CD4-positive, alpha-beta T cell (primary cell): ENCODE measurements at places on chromosomes 5 and 9.

DNA sequence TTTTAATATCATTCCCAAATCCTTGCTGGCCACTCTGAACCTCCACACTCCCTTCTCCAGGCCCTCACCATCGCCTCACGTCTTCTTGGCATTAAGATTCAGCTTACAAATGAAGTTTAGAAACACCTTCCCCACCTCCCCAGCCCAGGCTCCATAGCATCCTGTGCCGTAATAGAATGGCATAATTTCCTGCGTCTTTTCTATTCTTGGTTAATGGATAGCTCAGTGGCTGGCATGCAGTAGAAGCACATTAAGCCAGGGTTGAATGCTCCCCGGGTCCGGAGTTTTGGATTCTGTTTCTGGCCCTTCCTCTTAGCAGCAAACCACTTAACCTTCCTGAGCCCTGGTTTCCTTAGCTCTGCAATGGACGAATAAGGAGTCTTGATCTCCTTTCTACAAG lies 13.8 kb downstream of the WWC1 start:
- no peak for DNase-seq

DNA sequence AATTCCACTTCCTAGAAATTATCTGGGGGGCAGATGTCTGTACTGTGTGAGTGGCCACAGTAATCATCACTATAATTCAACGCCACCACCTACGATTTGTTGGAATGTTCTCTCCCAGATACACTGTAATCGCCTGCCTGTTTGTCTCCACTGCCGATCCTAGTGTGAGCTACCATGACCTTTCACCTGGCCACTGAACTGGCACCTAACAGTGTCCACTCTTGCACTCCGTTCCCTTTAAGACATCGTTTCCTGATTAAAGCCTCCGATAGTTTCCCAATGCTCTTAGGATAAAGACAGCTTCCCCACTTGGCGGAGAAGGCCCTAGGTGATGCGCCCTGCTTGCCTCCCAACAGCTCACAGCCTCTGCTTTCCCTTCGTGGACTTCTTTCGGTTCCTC lies 4.0 kb downstream of the PHYKPL start:
- no peak for DNase-seq

- no peak for DNase-seq
Measured at GRCh38 chr5:129382921-129383672, 77.0 kb upstream of the ADAMTS19 start.

GRCh38 chr5:171010816-171011215 lies 149.0 kb downstream of the RANBP17 start:
- DNase-seq: no peak

GRCh38 chr5:38445374-38446028 lies 110.9 kb downstream of the LIFR start:
- DNase-seq: no peak

GRCh38 chr9:34362614-34363214 lies 14.0 kb downstream of the MYORG start:
- no peak for DNase-seq

DNA sequence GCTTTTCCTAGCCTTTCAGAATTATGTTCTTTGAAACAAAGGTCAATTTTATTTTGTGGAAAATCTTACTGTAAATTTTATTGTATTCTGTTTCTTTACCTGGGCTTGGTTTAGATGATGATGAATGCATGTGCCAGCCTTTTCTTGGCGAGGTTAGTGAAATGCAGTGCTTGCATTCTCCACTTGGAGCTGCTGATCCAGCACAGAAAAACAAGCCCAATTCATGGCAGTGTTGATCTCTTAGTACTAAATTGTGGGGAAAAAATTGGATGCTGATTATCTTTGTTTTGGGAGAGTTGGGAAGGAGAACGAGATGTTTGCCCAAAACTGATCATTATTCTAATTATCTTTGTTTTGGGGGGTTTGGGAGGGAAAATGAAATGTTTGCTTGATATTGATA lies 3.7 kb downstream of the HABP4 start:
- no peak for DNase-seq

DNA sequence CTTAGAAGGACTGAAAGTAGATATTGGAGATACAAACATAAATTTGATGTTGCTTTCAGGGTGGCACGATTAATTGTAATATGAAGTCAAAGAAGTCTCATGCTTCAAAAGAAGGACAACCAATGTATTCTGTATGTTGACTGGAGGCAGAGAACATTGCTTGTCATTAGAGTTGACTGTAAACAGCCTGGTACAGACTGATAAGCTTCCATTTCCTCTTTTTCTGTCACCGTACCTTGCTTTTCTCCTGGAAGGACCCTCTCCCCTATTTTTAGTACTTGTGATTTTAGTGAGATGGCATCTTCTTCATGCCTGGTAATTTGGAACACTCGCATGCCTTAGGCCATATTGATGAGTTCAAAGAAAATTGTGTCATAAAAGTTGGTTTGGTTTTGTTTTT lies 809.4 kb downstream of the PRELID2 start:
- no peak for DNase-seq

DNA sequence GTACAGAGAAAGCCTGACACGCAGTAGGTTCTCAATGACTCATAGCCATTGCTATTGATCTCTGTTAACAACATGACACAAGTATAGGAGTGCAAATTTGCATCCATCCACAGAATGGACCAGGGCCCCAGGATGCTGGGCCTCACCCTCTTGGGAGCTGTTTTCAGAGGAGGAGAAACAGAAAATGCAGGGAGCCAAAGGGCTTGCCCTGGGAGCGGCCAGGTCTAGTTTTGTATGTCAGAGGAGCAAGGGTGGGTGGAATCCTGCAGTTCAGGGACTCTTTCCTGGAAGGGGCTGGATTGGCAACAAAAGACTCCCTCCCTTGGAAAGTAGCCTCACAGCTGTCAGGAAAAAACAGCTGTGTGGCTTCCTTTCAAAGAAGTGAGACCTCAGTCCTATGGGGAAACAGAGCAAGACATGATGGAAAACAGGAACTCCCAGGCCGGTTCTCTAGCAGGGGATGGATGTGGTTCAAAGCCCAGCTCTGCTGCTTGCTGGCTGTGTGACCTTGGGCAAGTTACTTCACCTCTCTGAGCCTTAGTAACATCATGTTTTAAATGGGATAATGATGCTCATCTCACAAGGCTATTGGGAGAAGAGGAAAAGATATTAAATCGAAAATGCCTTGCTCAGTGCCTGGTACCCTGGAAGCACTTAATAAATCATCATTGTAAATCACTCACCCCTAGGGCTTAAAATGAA lies 50.5 kb upstream of the SH3PXD2B start:
- no peak for DNase-seq

DNA sequence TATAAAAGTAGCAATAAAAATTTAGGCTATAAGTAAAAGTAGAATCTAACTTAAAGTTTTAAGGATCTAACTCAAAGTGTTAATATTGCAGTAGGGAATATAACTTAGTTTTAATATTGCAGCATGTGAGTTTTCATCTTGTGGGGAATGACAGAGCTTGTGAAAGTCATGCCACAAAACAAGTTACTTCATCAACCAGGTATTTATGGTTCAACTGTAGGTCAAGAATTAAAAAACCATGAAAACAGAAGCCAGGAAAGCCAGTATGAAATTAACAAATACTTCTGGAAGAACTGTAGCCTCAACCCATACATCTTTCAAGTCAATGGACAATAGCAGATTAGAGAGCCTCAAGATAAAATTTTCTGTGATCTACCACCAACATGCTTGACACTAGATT lies 19.0 kb downstream of the HMGCS1 start:
- no peak for DNase-seq

GRCh38 chr5:27171761-27172261 lies 133.4 kb upstream of the CDH9 start:
- no peak for DNase-seq

GRCh38 chr5:66518753-66519152 lies 77.4 kb upstream of the MAST4 start:
- no peak for DNase-seq

DNA sequence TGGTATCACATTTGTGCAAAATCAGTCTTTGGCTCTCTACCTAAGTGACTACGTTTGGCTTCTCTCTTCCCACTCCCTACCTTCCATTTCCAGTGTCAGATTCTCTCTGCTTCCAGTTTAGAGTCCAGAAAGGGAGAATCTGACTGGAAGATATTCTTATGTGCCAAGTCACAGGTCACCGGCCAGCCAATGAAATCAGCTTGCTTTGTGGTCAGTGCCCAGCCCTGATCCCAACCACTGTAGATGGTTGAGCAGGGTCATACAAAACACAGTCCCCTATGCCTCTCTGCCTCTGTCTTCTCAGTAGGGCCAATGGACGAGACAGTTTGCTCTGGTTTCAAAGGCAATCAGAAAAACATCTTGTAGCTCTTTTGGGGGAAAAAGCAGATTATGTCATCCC lies 15.6 kb upstream of the EPB41L4B start:
- DNase-seq: no peak

DNA sequence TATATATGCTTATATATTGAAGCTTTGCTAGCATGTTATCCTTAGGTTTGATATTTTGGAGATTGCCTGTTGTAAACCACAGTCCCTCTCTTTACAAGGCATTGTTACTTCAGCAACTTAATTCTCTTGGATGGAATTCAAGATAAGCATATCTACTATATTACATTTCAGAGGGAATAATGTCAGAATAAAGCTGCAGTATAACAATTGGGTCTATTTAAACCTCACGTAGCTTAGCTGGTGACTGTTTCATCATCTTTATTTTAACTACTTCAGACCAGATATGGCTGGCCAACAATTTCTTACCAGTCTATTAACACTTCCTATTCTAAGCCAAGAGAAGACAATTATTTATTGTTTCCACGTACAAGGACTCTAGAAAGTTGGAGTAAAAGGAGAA lies 27.1 kb downstream of the ZCCHC10 start:
- DNase-seq: no peak

DNA sequence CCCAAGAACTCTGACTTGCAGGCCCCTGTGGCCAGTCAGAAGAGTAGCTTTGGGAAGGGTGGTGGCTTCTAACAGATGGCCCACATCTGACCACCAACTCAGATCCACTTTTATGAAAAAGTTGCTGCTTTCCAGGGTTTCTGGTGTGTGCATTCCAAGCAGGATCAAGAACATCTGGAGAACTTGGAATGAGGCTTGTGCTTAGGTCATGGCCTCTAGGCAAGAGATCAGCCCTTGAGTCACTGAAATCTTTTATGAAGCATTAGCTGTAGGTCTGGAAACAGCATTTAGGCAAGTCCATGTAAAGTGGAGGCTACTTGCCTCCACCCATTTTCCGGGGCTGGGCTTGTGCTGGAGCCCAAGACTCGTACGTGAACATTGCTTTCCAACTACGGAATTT lies 433.3 kb downstream of the SH3GL2 start:
- no peak for DNase-seq

GRCh38 chr9:21677834-21678233 lies 124.6 kb upstream of the MTAP start:
- DNase-seq: no peak

DNA sequence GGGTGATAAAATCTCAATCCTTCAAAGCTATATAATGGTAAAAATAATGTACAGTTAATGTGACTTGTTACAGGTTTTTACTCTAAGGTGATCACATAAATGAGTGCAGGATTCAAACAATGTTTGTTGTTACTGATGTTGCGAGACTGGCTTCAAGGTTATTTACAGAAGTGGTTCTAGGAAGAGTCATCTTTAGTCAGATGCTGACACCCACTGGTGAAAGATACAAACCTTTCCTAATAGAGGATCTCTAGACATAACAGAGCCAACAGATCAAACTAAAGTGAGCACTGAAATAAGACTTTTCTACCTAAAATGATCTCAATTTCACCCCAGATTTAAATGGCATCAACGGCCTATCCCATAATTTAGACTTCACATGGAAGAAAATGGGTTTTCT lies 20.2 kb downstream of the ARSB start:
- no peak for DNase-seq

DNA sequence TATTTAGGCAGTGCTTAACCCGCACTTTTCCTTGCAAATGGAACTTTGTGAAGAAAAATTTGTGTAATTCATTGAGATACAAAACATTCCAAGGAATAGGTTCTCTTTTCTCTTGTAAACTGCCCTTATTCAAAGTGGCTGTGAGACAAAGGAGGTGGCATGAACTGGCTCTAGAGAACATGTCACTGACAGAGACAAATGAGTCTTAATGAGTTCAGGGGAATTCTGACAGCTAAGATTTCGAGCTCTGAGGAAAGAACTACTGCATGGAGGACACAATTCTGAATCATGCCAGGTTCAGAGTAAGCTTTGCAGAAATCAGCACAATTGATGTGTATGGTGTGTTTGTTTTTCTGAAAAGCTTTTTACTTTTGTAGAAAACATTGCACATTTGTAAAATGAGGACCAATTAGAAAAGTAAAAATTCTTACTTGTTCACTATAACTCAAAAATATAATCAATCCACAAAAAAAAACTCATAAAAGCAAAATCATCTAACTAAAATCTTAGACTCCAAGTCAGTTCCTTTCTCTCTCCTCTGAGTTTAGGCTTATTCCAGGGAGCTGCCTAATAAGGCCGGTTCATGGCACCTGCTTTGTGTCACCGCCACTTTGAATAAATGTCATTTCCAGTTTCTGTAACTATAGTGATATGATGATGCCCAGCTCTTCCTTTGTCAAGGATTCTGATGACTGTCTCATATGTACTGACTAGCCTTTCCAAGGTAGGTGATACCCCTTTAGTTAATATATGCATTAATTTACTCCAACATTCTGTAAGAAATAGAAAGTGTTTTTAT lies 163.2 kb downstream of the HCN1 start:
- DNase-seq: no peak

GRCh38 chr9:36759141-36759540 lies 186.4 kb downstream of the MELK start:
- DNase-seq: no peak

GRCh38 chr5:142342128-142342981 lies 17.5 kb upstream of the SPRY4 start:
- no peak for DNase-seq

- no peak for DNase-seq
Measured at GRCh38 chr5:16732356-16732755, 115.6 kb upstream of the RETREG1 start.

DNA sequence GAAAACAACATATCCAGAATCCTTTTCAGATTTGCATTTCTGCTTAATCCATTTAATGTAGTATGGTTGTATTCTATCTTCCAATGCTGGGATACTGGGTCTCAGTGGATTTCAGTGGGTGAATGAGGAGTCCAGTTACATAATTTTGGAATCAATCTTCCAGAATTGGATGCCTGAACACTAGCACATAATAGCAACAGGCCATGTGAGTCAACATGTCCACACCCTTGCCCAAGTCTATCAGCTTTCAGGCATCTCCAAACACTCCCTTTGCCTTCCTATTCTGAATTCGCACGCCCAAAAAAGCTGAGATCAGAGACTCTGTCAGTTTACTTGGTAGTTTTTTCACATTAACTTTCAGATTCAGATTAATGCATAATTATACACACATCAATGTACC lies 202.6 kb downstream of the TSSK1B start:
- no peak for DNase-seq

DNA sequence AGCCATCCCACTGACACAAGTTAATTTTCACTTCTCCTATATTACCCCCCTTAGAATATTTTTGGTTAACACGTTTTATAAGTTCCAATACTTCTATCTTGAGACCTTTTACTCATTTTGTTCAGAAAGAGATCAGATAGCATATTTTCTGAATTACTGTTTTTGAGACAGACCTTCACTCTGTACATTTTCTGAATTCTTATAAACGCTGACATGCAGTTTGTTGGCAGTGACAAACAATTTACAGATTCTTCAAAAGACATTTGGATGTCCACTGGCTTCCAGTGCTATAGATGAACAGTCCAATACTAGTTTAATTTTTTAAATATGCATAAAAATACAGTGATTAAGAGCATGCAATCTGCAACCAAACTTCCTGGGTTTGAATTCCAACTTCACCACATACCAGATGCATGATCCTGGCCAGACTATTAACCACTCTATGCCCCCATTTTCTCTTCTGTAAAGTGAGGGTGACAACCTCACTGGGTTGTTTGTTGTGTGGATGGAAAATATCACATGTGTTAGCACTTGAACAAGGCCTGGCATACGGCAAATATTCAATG lies 142.1 kb downstream of the AGTPBP1 start:
- DNase-seq: no peak
